SK-N-MC (cell line): ENCODE measurements at places on chromosomes 12 and 14.

DNA sequence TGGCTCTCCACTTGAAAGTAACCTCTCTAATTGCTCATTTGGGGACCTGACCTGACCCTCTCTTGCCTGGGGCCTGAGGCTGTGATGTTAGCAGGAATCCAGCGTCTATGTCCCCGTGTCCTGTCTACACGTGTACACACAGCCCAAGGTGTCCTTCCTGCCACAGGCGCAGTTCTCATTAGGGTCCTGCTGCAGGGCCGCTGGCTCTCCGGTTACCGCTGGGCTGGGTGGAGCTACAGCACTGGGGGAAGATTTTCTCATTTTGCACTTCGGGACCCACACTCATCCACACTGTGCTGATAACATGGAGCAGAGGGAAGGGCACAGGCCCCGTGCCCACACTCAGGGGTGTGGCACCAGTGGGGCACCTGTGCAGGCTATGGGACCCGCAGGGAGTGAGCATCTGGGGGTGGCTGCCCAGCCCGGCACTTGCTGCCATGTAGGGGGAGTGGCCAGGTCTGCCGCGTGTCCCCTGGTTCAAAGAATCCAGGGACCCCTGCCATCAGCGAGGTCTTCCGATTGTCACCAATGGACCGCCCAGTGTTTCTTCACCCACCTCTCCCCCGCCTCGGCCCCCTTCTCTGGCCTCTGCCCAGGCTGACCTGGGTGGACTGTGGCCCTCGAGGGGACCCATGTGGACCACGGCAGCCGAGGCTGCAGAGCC, 98.7 kb upstream of the SFSWAP start:
- DNase-seq: no peak

- no peak for DNase-seq
These were observed 5.4 kb downstream of the SERPINA1 start for GRCh38 chr14:94382716-94383596.

GRCh38 chr12:85951823-85952222, 77.7 kb downstream of the NTS start:
- peak; percentile 30 for DNase-seq

DNA sequence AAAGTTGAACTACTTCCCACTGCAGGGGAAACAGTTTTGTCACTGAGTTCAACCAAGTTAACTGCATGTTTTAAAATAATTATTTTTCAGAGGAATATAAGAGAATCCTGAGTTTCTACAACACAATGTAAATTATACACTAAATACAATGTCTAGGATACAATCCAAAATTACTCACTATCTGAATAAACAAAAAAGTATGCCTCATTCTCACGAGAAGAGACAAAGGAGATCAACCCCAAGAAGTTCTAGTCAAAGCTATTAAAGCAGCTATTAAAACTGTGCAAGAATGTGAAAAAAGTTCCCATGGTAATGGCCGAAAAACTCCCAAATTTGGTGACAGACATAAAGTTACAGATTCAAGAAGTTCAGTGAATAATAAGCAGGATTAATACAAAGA, 8.8 kb upstream of the KCNK13 start:
- no peak for DNase-seq

DNA sequence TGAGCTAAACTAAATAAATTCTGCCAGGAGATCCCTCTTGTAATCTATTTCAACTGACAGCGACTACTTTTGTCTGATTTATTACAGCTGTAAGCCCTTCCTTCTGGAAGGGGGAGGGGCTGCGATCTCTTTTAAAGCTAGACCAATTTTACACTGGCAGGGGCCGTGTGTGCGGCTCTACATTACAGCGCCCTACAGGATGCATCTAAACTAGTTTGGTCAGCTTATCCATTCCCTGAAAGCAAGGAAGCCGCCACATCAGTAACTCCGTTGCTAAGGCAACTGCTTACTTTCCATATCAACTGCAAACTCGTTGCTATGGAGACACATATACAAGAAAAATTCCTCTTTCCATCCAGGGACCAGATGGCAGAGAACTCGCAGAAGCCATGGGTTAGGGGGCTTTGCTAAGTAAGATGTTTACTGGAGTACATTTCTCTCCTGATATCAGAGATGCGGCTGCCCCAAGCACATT, 17.4 kb downstream of the FOXN3 start:
- no peak for DNase-seq

DNA sequence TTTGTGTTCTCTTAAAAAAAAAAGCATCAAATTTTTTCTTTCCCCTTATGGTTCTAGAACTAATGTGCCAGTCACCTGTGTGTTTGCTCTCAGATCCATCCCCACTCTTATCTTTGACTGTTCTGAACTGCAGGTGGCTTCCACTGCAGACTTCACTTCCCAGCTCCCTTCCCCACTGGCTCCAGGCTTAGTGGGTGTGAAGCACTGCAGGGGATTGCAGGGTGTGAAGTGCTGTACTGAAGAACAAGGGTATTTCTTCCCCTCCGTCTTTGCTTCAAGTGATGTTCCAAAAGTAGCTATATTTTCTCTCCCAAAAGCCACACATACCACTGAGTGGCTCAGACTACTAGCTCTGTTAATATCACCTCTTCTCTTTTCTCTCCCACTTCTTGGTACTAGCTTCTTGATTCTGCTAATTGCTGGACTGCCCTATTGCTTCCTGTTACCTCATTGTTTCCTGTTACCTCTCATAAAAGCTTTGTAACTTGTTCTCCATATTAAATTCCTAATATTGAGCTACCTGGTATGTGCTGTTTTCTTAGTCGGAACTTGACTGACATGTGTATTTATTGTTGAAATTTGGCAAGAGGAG, 115.4 kb upstream of the PRICKLE1 start:
- DNase-seq: no peak

DNA sequence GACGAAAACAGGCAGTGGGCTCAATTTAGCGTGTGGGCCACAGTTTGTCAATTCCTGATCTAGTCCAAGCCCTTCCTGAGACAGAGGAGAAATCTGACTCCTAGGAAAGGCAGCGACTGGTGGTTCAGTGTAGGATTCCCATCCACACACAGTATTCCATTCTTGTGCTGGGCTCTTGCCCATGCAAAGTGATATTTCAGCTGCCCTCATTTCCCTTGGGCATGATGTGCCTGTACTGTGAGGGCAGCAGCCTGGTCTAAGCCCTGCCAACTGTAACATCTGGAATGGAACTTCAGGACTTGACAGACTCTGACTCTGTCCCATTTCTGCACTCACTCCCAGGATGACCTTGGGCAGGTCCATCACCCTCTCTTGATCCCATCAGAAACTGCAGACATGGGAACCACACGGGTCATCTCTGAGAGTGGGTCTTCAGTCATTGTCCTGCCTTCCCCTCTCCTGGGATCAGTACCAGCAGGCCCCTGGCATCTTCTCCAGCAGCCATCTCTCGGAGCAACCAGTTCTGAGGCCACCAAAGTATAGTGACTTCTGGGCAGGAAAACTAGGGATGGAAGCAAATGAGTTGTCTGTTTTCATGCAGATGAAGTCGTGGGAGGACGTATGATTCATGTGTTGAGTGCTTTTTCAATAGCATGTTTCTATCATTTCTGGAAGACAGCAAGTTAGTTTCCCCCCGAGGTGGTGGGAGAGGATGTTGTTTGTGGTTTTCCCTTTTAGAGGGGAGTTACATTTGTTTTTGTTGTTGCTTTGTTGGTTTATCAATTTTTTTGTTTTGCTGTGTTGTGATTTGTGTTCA, 54.2 kb upstream of the BCL2L14 start:
- no peak for DNase-seq

DNA sequence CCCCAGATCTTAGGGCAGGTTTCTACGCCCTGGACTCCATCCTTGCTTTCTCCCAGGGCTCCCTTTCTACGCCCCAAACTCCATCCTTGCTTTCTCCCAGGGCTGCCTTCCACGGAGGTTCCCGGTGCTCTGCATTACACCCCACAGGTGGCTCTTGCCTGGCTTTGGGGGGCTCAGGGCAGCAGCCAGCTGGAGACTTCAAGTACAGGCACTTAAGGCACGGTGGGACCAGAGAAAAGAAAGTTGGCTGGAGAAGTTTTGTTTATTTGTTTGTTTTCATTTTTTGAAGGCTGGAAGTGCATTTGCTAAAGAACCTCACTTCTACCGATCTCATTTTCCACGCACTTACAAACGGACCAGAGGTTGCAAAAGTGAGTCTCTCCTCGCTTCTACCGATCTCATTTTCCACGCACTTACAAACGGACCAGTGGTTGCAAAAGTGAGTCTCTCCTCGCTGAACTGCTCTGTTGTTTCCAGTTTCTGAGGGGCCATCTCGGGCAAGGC, 103.8 kb upstream of the MED13L start:
- no peak for DNase-seq

GRCh38 chr12:129549656-129550055, 354.2 kb downstream of the TMEM132D start:
- no peak for DNase-seq

DNA sequence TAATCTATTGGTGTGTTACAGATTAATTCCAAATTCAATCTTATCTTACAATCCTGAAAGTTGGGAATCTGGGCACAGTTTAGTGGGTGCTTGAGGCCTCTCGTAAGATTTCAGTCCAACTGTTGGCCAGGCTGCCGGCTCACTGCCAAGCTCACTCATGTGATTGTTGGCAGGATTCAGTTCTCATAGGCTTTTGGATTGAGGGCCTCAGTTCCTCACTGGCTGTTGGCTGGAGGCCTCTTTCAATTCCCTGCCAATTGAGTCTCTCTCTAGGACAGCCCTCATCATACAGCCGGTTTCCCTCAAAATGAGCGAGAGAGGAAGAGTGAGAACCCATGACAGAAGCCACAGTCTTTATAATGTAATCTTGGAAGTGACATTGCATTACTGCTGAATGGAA, 123.5 kb upstream of the FBXO33 start:
- no peak for DNase-seq

DNA sequence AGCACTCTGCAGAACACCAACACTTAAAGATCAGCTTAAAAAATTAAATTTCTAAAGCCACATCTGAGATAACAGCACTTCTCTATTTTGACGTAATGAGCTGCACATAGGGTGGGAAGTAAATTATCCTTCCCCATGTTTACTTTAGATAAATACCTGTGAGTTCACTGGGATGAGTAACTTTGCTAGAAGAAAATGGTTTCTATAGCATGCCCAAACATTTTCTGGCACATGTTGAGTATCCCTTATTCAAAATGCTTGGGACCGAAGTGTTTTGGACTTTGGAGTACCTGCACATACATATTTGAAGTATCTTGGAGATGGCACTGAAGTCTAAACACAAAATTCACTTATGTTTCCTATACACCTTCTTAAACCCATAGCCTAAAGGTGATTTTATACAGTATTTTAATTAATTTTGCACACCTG, 6.6 kb downstream of the SLC38A2 start:
- DNase-seq: no peak

DNA sequence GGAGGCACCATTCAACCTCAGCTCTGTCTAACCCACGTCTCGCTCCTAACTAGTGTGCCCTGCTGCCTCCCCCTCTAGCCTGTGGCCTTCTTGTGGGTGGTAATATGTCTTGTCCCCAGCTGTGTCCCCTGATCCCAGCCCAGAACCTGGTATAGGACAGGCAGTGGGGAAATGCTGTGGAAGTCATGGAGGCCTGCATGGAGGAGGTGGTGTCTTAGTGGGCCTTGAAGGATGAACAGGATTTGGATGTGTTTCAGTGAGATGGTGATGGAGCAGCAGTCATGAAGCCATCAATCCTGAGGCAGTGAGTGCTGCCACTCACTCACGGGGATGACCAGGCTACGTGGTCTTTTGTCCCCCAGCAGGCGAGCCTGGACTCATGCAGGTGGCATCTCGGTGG, 13.4 kb downstream of the PLBD2 start:
- DNase-seq: no peak

DNA sequence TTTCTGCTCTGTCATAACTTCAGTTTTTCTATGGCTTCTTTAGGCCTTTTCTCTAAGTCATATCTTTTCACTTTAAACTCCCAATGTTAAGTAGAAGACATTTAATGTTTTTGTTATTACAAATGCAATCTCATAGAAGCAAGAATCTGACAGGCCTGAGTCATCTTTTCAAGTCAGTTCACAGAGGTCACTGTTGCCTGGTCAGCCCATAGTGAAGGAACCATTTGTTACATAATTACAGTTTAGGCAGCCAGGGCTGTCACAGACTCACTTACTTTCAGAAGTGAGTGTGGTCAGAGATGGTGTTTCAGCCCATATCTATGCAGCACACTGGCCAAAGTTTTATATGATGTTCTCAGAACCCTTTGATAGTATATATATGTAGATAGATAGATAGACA, 46.5 kb downstream of the CCER1 start:
- DNase-seq: no peak

DNA sequence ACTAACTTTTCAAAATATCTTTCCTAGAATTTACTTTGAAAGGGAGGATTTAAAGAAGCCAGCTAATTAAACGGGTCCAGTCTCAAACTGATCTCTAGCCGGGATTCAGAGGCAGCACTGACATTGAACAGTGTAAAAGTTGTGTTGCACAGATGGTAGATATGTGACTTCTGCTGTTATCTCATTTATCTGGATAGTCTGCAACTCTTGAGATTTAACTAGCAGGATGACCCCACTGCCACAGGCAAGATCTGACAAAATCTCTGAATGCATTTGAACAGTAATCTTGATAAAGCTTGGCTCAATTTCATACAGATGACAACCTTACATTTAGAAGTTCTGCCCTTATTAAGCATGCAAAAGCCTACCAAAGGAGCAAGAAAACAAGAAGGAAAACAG, 138.0 kb upstream of the CPNE8 start:
- DNase-seq: no peak

- DNase-seq: no peak
These were observed 8.4 kb downstream of the NPAS3 start for GRCh38 chr14:32947081-32947480.

GRCh38 chr14:64118892-64119291, 175.3 kb downstream of the ESR2 start:
- no peak for DNase-seq

DNA sequence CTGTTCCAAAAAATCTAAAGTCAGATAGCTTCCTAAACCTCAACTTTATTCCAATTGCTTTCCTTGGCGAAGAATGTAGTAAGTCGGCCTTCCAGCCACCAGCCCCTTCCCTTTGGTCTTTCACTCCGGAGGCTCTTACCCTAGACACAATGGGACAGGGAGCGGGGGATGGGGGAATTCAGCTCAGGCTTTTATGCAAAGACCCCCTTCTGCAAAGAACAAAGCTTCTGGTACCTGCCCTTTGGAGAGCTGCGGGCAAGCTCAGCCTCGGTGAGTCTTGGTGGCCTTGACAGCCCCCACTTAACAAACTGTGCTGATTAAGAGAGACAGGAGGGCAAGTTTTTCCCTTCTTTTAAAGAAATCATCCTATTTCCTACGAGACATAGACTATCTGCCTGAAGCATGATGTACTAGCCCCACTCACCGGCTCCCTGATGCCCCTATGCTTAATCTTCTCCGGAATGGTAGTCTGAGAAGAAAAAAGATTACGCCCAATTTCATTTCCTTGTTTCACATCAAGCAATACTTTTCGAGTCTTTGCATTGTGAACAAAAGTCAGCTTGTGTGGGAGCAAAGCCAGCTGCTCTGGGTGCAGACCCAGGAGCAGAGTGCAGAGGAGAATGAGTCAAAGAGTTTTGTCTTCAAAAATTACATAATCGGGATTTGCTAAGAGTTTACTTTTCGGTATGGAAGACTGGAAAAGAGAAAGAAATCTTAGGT, 1.5 kb upstream of the NANOG start:
- DNase-seq: no peak
